ENCODE measurements at places on chromosomes 6 and 20. TPM values are rescaled to one million over a fixed set of nuclear protein-coding genes. Genes with fewer than 3 reads are reported as not detected.

The HSF2 gene
- total RNA-seq, result 10.6 TPM

- peak; percentile 49 for DNase-seq
These were observed 32.2 kb downstream of the AHI1 start for GRCh38 chr6:135465307-135465706.

The RSPH3 gene
- total RNA-seq, result 2.9 TPM

GRCh38 chr20:41874658-41875057, 256.5 kb upstream of the CHD6 start:
- no peak for DNase-seq
